D721Med (cell line): ENCODE measurements at places on chromosomes 12 and 14.

DNA sequence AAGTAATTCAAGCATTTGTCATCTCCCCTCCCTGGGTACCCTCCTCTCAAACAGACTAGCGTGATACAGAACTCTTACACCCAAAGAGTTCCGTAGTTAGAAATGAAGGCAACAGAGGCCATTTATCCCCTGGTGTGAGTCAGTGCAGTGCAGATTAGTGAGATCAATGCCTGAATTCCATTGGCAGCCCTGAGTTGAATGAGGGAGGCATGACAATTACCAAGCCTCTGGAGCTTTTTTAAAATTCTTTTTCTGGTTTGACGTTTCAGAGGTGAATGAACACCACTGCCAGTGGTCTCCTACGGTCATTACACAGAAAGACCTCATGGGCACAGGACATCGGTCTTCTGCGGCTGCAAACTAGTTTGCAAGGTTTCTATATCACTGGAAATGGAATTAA is 94.4 kb downstream of the PRIMA1 start:
- DNase-seq: no peak

DNA sequence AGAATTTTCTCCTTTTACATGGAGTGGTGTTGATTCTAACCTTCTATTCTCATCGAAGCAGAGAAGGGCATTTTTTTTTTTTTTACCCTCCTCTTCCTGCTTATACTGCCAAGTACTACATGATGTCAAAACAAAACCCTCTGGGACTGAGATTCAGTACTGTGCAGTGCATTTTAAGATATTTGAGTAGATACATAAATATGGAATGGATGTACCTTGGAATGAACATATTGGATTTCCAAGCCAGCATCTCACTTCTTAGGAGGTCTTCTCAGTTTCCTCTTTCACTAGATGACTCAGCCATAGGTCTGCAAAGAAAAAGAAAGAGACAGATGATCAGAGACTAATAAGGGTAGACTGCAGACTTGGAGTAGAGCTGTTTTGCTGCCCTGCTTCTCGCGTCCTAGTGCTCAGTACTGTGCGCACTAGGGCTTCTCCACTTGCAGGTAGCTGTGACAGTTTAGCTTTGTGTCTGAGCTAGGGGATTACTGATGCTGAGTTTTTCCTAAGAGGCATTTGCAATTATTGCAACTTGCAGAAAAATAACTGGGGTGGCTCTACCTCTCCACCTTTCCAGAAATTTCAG is 20.4 kb downstream of the TPH2 start:
- DNase-seq: no peak

GRCh38 chr12:109831365-109831764 is 1.8 kb downstream of the TRPV4 start:
- no peak for DNase-seq

DNA sequence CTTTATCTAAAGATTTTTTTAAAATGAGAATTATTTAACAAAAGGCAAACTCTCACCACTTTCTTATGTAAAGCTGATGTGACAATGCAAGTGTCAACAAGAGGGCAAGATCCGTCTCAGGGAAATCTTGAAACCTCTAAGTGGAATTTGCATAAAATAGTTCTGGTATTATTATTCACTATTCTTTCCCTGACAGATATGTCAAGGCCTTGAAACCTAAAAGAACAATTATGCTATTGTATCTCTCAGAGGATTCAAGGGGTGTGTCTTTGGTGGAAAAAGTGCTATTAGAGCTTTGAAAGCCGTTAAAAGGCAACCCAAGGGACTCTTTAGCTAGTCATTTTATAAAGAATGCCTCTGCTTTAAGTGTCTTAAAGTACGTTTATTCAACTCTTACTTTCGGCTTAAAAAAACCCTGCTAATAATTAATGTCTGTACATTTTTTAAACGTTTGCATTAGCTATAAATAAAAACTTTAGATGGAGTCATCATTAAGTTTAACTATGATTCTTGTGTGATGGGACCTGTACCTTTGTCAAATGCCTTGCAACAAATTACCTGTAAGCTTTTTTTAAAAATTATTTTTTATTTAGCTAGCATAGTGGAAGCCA is 585.5 kb downstream of the VRK1 start:
- DNase-seq: no peak

DNA sequence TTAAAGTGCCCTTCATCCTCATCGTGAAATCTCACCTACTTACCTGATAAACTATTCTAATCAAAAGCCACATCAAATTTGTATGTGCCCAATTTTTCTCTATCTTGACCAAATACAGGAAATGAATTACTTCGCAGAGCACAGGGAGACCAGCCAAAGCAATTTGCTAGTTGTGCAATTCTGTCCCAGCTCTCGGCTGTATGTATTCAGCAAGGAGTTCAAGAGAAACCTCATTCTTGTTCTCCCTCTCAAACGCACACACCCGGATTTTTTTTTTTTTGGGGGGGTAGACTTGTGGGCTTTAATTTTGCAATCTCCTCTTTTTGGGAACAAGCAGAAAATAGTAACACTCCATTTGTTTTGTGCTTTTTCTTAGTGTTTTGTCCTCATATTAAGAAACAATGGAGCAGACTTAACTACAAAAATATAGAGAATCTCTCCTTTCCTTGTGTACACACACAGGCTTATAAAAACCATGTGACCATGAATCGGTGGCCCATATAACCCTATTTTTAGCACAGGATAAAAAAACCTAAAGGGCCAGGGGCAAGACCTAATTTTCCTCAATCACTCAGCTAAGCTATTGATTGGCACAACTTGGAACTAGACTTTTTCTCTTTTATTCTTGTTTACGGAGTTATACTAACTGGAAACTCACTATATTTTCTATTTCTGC is 64.2 kb downstream of the MBIP start:
- DNase-seq: no peak

DNA sequence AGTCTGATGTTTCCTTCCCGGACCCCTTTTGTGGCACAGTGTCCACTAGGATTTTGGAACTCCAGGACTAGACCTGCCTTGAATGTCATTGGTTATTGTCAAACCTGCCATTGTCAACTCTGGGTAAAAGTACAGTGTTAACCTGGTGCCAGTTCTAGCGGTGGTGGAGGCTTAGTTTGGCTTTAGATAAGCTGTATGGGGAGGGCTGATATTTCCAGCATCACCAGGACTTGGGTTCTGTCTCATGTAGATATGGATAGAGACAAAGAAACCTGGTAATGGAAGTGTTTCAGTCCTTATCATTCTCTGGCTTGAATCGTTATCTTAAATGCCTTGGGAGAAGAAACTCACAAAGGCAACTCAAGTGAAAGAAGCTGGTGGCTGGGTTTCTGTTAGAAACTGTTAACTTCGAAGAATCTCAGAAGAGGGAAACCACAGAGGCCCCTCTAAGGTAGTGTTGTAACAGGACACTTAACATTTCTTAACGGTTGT is 10.6 kb downstream of the CHST11 start:
- DNase-seq: no peak

GRCh38 chr14:61491876-61492434 is 170.6 kb downstream of the PRKCH start:
- no peak for DNase-seq

DNA sequence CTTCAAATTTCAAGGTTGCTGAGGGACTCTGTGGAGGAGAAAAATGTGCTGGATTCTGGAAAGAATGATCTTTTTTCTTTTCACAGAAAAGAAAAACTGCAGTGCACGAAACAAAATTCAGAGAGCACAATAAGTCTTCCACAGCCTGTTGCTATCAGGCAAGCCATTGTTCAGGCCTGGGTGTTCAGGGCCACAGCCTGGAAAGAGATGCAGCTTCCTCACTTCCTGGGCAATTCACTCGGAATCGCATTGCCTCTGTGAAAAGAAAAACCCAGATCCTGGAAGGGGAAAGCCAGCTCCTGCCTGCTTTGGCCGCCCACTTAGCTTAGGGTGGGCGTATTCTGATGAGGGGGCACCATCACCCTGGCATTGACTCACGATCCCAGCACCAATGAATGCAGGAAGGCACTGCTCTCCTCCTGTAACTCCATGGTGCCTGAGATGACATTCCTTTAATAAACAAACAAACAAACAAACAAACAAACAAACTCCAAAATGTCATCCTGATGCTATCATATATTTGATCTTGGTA is 863.9 kb downstream of the BCL11B start:
- DNase-seq: no peak

DNA sequence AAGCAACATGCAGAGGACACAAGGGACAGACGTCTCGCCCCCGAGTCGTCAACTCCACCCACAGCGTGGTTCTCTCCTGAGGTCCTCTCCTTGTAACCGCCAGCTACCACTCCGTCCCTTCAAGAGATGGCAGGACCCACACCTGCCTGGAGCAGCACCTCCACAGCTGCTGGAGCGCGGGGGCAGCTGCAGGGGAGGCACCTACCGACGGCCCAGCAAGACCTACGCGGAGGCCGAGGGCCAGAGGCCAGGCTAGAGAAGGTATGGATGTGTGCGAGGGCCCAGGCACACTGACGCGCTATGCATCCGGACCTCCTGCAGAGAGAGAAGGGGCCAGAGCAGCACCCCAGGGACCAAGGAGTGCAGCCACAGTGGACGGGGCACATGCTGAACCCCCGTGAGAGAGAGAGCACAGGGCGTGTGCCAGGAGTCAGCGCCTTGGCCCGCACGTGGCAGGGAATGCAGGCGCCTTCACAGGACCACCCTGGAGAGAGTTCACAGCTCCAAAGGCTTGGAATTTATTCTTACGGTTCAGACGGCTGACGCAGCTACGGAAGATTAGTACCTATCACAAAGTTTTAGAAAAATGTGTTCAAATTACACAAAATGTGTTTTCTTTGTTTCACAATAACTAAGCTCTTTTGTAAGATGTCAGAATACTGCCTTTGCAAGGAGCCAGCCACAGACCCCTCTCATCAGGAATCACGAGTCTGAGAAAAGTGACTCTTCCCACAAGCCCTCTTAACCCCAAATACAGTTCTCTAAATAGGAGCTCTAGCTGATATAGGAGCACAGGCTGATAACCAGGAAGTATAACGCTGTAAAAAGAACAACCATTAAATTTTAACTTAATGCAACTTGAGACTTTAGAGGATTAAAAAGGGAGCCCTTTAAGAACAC is 36.8 kb downstream of the CDC42BPB start:
- no peak for DNase-seq

GRCh38 chr12:131808744-131809371 is 19.3 kb upstream of the MMP17 start:
- DNase-seq: no peak

DNA sequence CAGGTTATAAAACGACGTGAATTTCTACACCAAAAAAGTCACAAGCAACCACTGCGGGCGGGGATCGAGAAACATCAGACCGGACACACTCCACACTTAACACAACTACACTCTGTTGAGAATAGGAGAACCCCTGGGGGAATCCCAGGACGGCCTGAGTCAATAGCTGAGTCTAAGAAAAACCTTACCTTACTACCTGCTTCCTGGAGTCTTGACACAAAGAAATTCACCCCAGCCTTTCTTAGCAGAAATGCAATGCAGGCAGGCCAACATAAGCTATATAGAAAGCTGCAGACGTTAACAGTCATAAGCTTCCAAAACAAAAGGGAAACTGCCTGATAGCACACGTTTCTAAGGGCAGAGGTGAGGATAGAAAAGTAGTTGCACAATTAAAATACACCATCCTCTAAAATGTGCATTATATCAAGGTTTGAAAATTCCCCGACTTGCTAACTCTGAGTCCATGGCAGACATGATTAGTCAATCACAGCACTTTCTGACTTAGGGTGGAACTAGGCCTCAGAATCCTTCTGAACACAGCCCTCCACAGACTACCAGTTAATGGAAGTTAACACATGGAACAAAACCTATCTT is 68.0 kb downstream of the CCDC88C start:
- DNase-seq: no peak
